ENCODE measurements at places on chromosomes 2 and 18.
A peak's percentile ranks its signal among the peaks of the same experiment; 100 is the strongest.

DNA sequence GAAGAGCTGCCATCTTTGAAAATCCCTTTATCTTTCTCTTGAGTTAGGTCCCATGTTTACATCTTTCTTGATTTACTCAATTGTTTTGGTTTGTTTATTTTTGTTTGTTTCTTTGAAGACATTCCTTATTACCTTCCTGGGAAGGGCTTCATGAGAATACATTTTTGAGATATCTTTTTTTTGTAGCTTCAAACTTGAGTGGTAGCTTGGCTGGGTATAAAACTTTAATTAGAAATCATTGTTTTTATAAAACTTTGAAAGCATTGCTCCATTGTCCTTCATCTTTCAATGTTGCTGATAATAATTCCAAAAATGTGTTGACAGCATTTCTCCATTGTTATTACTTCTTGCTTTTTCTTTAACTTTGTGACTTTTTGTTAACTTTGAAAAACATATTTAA, 145.9 kb upstream of the RBMS1 start:
- no peak for DNase-seq

GRCh38 chr18:67672155-67672554, 155.6 kb upstream of the DSEL start:
- no peak for DNase-seq

- no peak for DNase-seq
Measured at GRCh38 chr2:150575861-150576260, 88.4 kb upstream of the RND3 start.

DNA sequence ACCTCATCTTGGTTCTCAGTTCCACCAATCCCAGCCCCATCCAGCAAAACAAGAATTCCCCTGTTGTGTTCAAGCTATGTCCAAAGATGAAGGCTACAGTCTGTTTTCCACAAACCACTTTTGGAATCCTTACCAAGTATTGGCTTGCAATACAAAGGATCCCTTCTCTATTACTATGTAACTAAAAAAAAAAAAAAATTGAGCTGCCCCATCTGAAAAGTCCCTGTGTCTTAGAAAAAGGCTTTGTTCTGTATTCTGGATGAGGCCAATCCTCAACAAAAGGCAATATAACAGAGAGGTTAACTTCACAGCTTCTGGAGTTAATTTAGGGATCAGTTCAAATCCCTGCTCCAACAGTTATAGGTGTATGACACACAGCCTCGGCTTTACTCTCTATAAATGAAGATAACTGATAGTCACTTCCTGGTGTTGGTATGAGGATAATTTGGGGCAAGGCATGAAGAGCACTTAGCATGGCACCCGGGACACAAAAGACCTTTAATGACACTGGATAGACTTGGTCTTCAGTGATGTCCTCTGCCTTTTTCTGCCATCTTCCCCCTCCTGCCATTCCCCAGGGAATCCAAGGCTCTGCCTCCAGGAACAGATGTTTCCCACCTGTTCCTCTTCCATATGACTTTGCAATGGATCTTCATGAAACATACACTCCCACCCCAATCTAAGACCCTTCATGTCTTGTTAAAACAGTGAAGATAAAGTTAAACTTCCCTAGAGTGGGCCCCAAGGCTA, 61.2 kb upstream of the ATL2 start:
- no peak for DNase-seq

- DNase-seq: no peak
Measured at GRCh38 chr2:174059178-174059883, 94.2 kb upstream of the SP3 start.

DNA sequence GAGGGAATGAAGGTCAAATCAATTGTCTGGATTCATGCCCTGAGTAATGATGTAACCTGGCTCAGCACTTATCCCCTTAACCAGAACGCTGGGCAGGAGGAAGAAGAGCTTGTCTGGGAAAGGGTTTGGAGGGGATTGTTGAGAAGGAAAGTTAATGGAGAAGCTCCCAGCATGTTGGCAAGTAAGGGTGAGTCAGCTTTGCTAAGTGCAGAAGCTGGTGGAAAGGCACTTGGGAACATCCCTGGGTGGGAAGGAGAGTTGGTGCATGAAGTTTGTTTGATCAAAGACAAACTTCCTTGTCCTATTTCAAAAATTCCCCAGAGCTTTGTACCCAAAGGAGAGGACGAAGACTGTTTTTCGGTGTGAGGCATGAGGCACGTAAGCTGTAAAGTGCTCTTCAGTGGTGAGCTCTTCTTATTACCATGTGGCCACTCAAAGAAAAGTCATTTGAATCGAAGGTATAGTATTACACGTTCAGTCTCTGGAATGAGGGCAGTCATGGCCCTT, 17.6 kb upstream of the DAW1 start:
- no peak for DNase-seq

- DNase-seq: no peak
Measured at GRCh38 chr2:157264099-157264498, 6.6 kb downstream of the GALNT5 start.

DNA sequence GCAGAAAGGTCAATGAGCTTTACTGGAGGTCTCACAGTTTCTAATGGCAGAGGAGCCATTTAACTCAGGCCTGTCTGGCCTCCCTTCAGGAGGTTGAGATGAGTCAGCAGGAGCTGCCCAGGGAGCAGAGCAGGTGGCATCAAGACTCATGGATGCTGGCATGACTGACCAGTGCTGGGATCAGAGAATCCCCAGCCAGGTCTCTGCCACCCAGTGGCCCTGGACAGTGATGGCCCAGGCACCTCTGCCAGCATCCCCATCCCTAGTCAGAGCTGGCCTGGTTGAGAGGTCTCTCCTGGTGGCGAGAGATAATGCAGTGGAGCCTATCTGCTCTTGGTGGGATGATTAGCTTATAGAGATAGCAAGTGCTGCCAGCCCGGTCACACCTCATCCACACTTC, 43.1 kb downstream of the GYPC start:
- DNase-seq: no peak

DNA sequence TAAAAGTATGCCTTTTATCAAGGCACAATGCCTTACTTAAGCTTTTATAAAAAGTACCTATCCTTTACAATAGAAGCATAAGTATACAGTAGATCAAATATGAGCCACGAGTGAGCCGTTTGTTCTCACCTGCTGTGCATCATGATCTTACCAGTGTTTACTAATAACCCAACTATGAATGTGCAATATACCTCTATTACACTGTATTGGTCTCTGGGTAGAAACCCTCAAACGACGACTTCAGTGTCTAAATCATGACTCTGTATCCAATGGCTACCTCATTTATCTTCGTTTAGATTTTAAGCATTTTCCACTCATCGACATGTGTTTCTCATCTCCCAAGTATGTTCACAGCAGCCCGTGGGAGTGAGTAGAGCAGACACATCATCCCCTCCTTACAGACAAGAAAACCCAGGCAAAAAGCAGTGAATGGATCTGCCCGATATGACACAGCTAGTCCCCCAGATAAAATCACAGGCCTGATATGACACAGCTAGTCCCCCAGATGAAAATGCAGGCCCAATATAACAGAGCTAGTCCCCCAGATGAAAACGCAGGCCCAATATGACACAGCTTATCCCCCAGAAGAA, 279.8 kb downstream of the TNS1 start:
- no peak for DNase-seq

DNA sequence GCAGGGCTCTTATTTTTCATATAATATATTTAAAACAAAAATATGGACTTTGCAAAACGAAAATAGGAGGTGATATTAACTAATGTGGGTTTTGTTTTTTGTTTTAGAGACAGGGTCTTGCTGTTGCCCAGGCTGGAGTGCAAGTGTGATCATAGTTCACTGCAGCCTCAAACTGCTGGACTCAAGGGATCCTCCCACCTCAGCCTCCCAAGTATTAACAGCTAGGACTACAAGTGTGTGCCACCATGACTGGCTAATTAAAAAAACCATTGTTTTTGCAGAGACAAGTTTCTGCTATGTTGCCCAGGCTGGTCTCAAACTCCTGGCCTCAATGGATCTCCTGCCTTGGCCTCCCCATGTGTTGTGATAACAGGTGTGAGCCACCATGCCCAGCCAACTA, 70.4 kb upstream of the FZD5 start:
- no peak for DNase-seq

DNA sequence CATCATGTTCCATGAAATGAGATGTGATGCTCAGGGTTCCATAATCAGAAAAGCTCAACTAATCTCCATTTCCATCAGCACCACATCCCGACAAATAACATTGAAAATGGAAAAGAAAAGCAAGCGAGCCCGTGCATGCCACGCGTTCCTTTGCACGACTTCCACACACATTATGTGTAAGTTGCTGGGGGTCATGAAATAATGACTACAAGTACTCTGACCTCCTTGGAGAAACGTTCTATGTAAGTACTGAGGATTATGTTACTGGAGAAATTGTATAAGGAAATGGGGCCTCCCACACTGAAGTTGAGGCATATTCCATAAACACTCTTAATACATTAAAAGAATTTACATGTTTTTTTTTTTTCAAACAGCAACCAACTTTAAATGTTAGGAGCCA, 38.3 kb downstream of the CCBE1 start:
- DNase-seq: no peak

DNA sequence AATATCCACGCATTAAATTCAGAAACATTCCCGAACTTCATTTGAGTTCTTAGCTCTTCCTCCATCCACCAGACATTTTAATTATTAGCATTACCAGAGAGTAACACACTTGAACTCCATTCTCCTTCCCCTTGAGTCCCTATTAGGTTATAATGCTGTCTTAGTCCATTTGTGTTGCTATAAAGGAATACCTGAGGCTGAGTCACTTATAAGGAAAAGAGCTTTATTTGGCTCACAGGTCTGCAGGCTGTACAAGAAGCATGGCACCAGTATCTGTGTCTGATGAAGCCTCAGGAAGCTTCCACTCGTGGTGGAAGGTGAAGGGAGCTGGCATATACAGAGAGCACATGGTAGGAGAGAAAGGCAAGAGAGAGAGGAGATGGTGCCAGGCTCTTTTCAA, 25.4 kb downstream of the TBC1D8 start:
- no peak for DNase-seq

- no peak for DNase-seq
Measured at GRCh38 chr2:45330637-45331409, 280.2 kb downstream of the SRBD1 start.

DNA sequence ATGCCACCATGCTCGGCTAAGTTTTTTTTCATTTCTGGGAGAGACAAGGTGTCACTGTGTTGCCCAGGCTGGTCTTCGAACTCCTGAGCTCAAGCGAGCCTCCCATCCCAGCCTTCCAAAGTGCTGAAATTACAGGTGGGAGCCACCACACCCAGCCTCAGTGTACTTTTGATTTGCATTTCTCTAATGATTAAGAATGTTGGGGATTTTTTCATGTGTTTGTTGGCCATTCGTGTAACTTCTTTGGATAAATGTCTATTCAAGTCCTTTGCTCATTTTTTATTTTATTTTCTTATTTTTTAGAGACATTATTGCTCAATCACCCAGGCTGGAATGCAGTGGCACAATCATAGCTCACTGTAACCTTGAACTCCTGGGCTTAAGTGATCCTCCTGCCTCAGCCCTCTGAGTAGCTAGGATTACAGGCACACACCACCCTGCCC, 73.1 kb downstream of the TMEM185B start:
- DNase-seq: no peak

DNA sequence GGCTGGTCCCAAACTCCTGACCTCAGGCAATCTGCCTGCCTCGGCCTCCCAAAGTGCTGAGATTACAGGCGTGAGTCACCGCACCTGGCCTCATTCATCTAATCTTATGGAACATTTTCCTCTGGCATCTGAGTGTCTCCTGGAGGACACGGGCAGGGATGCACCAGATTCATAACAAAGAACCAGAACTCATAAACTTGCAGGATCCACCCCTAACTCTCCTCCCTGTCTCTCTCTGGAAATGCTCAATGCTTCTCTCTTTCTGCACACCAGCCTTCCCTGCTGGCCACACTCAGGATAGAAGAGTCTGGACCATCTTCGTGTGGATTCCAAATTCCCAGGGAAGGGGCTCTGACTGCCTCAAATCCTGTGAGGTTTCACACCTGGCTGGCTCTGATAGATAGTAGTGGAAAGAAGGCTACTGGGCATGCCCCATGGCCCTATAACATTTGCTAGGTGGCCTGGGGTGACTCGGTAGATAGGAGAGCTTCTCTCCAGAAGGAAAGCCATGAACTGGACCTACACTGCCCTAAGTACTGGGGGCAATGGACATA, 483.2 kb upstream of the GYPC start:
- no peak for DNase-seq

DNA sequence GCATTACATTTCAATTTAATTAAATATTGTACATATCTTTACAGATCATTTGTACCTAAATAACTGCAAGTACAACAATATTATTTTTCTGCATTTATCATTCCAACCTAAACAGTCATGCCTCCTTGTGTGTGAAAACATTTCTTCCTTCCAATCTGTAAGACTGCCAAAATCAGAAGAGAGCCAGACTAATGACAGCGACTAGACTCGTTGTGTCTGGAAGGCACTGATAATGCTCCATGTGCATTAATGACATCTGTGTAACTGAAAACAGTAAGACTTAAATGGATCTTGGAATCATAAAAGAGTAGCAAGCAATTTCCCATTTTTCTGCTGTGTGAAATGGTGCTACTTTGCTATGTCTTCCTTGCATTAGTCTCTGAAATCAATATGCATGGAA, 278.0 kb upstream of the DSEL start:
- DNase-seq: no peak

- DNase-seq: no peak
Measured at GRCh38 chr2:80258793-80259192, 45.8 kb downstream of the LRRTM1 start.

- DNase-seq: peak; percentile 5
Measured at GRCh38 chr2:67463810-67464209, 66.7 kb downstream of the ETAA1 start.

DNA sequence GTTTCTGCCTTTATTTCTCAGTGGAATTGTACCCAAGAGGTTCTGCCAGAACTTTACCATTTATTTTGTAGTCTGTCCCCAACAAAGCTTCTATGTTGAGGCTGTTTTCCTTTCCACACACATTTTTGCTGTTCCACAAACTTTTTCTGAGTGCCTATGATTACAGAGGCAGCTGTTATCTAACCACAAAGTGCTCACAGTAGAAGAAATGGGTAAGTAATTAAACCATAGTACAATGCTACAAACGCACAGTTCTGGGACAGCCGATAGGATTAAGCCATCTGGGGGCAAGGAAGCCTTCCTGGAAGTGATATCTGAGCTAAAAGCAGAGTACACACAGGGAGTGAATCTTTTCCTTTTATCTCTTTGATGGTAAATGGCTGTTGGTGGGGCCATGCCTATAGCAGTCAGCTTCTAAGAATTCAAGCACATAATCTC, 3.9 kb upstream of the MGAT4A start:
- no peak for DNase-seq

- no peak for DNase-seq
Measured at GRCh38 chr18:42082415-42083234, 127.6 kb downstream of the PIK3C3 start.

GRCh38 chr18:9944805-9945204, 31.0 kb downstream of the VAPA start:
- DNase-seq: no peak

- DNase-seq: no peak
Measured at GRCh38 chr2:10977003-10977402, 65.3 kb downstream of the KCNF1 start.

All from D341Med (cell line).